BJ (cell line): ENCODE measurements at places on chromosomes 2 and 18.

DNA sequence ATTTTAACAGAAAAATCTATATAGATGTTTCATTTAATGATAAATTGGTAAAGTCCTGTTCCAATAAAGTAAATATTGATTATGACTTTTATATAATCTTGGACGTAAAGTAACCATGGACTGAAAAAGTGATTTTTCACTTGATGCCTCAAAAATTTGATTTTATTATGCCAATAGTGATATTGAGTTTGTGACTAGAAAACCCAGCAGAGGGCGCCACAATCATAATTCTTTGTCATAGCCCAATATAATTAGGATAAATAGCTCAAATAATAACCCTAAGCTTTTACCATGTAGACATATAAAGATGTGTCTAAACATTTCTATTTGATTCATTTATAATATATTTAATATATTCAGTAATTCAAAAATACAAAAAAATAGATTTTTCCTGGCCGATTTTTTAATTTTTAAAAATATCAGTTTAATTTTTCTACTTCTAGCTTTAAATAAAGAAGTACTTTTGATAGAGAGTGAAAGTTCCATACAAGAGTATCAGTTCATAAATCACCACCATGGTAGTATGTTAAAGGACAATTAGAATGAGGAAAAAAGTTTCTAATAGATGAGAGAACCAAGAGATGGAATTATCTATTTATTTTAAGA, 30.7 kb downstream of the CAMKMT start:
- no peak for DNase-seq

DNA sequence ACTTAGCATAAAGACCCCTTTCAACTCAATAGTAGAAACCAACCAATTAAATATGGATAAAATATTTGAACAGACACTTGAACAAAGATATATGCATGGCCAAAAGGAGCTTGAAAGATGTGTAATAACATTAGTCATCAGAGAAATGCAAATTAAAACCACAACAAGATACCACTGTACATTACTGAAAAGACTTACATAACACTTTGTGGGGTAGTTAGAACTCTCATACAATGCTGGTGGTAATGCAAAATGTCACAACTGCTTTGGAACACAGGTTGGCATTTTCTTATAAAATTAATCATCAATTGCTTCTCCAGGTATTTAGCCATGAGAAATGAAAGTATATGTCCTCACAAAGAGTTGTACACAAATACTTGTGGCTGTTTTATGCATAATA, 60.7 kb downstream of the TTC27 start:
- no peak for DNase-seq

- DNase-seq, result no peak
Measured at GRCh38 chr2:176157499-176158185, 535 bp downstream of the HOXD3 start.

DNA sequence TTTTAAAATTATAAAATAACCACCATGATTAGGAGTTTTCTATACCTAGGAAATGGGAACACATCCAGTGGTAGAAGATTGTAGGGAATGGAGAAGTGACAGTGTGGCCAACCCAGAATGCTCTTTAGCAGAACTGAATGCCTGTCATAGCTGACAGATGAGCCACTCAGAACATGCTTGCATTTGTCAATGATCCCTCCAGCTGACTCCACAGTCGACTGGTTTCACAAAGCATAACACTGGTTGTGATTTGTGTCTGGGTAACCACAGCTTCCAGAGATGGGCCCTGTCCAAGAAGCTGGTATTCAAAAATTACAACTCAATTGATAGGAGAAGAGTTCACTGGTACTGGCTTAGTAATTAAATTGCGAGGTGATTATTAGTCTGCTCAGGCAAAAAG, 9.0 kb upstream of the CTIF start:
- DNase-seq, result no peak

- DNase-seq, result no peak
Measured at GRCh38 chr2:26122630-26123029, 50.3 kb upstream of the GAREM2 start.

DNA sequence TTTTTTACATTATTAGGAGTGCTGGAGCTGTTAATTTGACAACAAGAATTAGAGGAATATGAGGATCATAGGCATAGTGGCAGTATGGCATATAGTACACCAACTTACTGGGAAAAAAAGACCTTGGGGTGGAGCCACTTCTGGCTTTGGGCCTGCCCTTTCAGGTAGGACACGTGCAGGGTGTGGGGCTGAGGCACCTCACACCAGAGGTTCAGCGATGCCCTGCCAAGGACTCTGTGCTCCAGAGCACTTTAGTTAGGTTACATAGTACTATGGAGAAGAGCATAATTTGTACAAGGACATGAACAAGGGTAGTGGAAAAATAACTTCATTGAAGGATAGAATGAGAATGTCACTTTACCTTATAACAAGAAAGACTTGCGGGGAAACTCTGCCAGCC, 77.1 kb upstream of the CD302 start:
- no peak for DNase-seq

GRCh38 chr2:128357506-128358370, 39.1 kb upstream of the HS6ST1 start:
- no peak for DNase-seq

DNA sequence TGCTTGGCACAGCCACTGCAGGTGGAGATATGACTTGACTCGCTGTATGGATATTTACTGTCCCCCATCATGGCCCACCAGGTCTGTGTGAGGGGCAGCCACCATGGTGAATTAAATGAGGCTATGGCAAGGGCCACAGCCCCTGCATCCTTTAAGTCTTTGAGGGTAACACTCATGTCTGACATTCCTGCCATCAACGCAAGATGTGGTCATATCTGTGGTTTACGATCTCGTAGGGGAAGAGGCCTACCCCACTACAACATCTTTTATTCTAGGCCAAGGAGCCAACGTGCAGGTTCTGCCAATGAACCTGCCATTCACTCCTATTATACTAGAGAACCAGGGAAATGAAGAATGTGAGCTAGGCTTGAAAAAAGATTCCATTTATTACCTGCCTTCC, 381.6 kb upstream of the ID2 start:
- DNase-seq, result no peak

GRCh38 chr2:54964271-54964670, 86.0 kb downstream of the RTN4 start:
- no peak for DNase-seq

GRCh38 chr2:160566717-160567116, 73.1 kb upstream of the RBMS1 start:
- peak; percentile 31 for DNase-seq

GRCh38 chr2:235587202-235587601, 93.4 kb downstream of the AGAP1 start:
- DNase-seq, result no peak
